ENCODE measurements at places on chromosomes 3 and 15.

GRCh38 chr15:98405013-98405412 lies 243.3 kb upstream of the IGF1R start:
- DNase-seq: no peak

DNA sequence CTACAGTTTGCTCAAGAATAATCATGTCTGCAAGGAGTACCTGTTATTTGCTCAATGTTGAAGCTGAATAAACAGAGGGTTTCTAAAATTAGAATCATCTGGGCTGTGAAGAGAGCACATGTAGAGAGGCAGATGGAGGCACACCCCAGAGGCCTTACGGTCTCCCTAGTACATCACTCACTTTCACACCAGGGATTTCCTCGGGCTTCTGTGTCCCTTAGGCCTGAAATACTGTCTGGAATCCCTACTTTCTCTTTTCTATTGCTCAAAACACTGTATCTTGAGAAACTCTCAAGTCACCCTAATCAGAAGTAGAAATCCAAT lies 473.7 kb upstream of the ROBO2 start:
- no peak for DNase-seq

- no peak for DNase-seq
These were observed 322.2 kb upstream of the SATB1 start for GRCh38 chr3:18747383-18747782.

- DNase-seq: no peak
These were observed 127.7 kb upstream of the SAMMSON start for GRCh38 chr3:69871868-69872267.

- no peak for DNase-seq
These were observed 66.3 kb downstream of the STAG1 start for GRCh38 chr3:136685882-136686281.

DNA sequence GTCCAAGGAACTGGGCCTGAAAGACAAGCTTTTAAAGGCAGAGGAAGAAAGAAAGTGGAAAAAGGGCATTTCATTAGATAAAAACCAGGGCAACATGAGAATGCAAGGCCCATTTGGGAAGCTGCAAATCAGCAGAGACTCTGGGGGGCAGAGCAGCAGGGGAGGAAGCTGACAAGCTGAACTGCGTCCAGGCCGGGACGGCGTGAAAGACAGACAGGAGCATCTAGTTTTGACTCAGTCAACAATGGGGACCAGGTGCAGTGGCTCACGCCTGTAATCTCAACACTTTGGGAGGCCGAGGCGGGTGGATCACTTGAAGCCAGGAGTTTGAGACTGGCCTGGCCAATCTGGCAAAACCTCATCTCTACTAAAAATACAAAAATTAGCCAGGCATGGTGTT lies 69.9 kb downstream of the CDC25A start:
- no peak for DNase-seq

DNA sequence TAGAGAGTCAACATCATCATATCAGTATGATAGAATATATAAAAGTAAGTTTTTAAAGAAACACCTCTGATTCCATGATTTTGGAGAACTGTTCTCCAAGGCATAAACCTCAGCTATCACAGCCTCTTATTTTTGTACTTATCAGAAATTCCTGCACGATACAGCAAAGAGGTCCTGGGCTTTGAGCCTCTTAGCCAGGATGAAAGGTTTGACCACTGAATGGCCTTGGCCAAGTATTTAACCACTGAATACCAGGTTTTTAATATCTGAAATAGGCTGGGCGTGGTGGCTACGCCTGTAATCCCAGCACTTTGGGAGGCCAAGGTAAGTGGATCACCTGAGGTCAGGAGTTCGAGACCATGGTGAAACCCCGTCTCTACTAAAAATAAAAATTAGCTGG lies 1.9 kb upstream of the FAM174B start:
- DNase-seq: no peak

- DNase-seq: no peak
These were observed 6.3 kb upstream of the RAMAC start for GRCh38 chr15:82979726-82980125.

DNA sequence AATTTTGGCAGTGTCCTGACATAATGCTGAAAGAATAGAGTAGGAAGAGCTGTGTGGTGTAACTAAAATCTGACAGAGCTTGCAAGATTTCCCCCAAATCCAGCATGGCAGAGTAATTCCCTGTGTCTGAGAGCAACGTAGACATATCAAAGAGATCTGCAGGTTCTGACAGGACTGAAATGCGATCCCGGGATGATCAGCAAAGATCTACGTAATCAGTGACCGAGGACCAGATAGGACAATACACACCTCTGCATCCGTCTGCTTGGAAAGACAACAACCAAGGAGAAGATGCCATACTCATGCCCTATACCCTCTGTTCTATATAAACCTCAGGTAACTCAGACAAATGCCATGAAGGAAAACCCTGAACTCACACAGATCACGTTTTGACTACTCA lies 26.6 kb upstream of the SYNPR start:
- DNase-seq: no peak

DNA sequence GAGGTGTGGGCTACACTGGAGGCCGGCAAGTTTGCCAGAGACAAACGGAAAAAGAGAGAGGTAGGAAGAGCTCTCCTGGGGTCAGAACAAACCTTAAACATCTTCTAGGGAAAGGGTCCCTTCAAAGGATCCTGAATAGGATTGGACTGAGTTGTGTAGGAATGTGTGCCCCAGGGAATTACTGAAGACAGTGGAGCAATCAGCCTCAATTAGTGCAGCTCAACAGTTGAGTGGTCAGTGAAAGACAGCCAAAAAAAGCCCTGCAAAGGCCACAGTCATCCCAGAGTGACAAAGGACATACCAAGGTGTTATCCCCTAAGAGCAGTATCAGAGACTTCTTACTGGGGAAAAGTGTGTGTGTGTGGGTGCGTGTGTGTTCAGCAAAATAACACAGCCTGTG lies 70.3 kb downstream of the NUP210 start:
- no peak for DNase-seq

DNA sequence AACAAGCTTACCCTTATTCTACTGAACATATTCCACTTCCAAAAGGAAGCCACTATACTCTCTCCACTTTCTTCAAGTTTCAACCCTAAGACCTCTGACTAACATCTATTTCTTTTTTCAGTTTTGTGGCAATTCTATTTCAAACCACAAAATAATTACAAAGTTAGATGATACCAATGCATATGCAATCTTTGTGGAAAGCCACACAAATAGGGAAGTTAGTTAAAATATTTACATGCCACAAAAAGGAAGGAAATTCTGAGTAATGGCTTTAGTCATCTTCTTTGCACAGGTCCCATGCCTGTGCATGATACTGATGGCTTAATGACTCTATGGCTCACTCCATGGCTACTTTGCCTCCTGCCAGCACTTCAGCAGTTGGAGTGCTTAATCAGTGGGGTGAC lies 57.0 kb upstream of the MCTP2 start:
- no peak for DNase-seq

- no peak for DNase-seq
These were observed 588 bp downstream of the SLC6A1 start for GRCh38 chr3:10992943-10993728.

Data from activated T-cell treated with anti-CD3 and anti-CD28 coated beads for 48 hours (primary cell).